ENCODE measurements at places on chromosomes 7 and 10.

DNA sequence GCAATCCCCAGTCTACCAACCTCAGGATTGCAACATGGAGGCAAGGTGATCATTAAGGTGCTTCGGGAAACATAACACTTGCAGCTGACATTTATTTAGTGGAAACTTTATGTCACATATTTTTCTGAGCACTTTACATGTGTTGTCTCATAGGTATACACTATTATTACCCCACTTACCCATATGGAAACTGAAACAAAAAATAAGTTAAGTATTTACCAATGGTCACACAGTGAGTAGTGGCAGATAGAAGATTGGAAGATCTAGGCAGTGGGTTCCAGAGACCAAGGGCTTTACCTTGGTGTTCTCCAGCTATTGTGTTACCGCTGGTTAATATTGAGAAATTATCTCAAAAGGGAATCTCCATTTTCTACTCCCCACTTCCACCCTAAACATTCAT lies 1279.1 kb upstream of the SORCS1 start:
- no peak for DNase-seq

GRCh38 chr7:11233871-11234270 lies 260.2 kb downstream of the PHF14 start:
- no peak for DNase-seq

DNA sequence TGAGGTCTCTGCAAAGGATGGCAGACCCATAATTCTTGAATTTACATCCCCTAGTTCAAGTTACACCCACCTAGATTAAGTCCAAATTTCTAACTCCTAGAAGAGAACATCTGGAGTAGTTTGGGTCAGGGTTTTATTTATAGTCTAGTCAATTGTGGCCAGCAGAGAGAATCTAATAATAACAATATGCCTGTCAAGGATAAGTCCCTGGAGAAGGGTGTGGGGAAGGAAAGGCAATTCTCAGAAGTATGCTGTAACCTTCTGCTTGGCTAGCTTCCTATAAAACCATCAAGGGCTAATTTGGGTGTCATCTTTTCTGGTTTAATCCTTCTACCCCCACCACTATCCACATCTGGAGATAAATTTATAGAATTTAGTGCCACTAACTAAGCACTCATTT lies 52.8 kb upstream of the SEMA3E start:
- no peak for DNase-seq

DNA sequence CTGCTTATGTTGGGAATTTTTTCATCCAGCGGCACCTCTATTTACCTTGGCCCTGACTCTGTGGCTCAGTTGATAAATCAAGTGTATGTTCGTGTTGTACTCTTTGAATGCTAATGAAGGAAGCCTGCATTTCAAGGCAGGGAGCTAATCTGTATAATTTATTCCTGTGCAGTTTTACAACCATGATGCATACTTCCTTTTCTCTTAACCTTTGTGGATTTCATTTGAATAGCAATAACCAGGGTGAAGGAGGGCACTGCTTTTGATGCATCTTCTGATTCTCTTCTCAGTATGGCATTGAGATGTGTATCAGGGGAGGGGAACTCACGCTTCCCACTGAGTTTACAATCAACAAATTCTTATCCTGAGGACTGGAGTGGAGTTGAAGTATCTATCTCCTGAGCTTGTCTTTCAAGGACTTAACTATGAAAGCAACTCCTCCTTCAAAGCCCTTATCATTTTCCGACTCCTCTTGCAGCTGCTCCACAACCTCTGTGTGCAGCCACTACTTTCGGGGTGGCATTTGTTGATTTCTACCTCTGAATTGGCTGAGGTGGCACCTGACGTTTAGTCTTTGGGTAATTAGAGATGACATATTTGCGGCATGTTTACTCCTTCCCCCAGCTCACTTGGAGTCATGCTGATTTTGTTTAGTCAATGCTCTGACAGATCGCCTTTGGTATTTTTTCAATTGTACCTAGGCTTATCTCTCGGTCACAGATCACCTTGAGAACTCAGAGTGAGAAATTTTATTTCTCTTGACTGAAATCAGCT lies 275.2 kb downstream of the PHTF2 start:
- DNase-seq = no peak

GRCh38 chr7:123580406-123581161 lies 21.0 kb upstream of the ASB15 start:
- DNase-seq = peak; percentile 8

DNA sequence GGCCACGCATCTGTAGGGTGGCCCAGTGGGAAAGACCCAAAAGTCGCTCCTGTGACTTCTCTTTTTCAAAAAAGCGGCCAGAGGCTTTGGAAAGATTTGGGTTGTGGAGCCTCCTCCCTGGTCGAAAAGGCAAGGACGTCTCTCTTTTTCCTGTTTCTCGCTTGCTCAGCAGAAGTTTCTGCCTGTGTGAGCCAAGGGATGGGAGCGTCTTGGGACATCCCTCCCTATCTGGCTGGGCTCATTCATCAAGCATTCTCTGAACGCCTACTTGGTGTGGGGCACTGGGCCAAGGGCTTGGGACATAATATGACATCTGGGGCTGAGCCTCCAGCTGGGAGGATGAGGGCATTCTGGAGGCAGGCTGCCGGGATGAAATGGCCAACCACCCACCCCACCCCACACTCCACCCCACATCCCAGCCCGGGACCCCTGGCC lies 120.9 kb downstream of the C10orf105 start:
- no peak for DNase-seq

DNA sequence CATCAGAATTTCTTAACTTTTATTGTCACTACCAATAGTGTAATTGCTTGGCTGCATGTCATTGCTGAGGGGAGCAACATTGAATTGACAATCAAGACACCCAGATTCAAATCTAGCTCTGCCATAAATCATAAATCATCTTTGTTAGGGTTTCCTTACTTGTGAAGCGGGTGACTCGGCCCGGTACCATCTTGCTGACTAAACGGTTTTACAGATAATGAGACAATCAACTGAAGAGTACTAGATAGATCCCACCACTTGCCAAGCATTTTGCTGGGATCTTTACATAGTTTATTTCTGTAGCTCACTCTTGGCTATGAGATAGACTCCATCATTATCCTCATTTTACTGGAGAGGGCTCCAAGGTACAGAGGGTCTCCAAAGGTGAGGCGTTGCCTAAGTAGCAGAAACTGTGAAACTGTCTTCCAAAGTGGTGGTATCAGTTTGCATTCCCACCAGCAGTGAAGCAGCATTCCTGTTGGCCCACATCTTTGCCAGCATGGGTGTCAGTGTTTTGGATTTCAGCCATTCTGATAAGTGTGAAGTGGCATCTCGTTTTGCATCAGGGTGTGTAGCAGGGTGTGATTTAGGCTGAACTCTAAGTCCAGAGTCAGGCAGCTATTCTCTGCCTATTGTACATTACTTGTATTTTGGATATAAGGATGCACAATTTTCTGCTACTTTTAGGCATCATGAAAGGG lies 168.7 kb upstream of the BMPER start:
- no peak for DNase-seq

- DNase-seq = no peak
Observed at GRCh38 chr7:98862716-98863420, 6.9 kb downstream of the TMEM130 start.

DNA sequence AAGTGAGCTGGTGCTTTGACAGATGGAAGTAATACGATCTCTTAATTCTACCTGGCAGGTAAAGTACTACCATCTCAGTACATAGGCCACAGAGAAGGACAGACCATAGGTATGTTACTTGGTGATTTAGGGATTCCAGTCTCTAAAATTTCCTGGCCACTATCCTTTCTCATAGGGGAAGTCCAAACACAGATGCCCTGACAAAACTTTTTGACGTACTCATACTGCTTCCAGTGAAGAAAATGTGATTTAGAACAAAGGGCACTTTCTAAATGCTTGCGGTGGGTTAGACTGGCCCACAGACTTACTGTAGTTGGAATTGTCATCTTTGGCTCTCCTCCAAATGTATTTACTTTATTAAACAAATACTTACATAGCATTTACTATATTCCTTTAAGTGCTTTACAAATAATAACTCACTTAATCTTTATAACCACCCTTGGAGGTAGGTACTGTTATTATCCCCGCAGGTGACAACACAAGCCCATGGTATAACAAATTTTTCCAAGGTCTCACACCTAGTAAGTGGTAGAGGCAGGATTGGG lies 3.0 kb downstream of the PI4K2A start:
- no peak for DNase-seq

DNA sequence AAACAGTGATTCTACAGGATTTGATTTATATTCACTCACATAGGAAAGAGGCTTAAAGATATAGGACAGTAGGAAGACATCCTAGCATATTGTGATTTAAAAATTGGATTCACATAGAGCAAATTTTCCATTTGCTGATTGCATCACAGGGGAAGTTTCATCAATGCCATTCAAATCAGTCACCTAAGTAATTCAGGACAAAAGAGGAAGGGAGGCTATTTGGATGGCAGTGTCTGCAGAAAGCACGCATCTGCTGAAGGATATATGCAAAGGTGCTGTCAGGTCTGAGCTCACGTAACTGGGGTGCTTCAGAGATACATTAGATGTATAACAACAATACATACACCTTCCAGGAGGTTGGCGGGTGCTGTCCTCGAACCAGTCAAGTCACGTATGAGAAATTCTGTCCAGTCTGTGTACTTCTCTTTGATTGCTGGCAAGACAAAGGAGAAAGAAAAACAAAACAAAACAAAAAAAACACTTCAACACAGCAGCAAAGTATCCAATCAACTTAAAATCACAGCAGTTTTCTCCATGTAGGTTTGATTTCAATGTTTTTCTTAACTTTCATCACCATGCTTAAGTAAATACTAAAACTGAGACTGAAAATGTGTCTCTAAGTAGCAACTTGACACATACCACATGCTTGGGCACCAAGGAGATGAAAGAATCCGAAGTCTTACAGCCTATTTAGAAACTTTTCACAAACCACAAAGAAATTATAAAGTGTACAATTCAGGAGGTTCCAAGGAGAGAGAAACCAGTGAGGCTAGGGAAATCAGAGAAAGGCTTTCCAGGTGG lies 125.1 kb downstream of the SFMBT2 start:
- DNase-seq = no peak

GRCh38 chr10:128065881-128066534 lies 60.2 kb downstream of the MKI67 start:
- DNase-seq = no peak

DNA sequence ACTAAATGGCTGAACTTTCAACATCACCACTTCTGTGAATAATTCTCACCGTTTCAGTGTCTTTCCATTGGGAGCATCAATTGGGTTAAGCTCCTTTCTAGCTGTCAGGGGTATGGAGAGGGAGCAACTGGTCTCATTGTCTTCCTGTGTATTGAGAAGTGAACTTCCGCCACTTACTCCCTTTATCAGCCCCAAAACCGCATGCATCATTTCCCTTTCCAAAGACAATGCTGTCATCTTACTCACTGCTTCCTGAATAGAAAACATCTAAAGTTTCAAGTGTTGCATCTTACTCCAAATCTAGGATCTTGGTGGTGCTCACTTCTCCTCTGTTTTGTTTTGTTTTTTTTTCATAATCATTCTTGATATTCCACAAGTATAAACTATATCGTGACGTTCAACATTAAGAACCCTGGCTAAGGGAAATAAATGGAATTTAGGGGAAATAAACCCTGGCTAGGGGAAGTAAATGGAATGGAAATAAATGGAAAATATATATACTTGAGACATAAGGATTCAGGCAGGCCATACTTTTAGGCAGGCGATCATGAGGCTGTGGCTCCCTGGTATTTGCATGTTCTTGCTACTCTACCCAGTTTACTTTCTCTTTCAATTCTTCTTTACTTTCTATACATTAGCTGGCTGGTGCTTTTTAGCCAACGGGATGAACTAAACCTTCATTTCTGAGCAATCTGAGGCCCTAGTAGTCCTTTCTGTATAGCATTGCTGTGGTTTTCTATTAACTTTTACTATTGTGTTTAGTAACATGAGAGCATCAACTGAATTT lies 371.9 kb downstream of the BMPER start:
- DNase-seq = no peak

- no peak for DNase-seq
Observed at GRCh38 chr7:49822856-49823255, 49.4 kb downstream of the VWC2 start.

DNA sequence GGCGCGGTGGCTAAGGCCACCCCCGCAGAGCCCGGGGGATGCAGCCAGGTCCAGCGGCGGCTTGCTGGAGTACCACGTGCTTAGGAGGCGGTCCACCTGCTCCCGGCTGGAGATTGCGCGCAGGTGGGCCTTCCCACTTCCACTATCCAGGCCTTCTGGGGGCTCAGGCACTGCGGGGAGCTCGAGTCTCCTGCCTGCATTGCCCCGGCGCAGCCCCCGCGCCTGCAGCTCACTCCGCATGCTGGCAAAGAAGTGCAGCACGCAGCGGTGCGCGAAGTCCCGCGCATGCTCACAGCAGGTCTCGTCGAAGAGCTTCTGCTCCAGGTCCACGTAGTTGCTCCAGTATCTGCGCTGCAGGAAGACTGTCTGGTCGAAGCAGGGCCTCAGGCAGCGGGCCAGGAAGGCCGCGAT lies 5.8 kb downstream of the CALHM3 start:
- DNase-seq = no peak

Measured in CD4-positive, alpha-beta T cell treated with Interleukin-21 for 1 hour (primary cell).